ENCODE measurements at places on chromosomes 5 and 9.
A peak's percentile ranks its signal among the peaks of the same experiment; 100 is the strongest.

DNA sequence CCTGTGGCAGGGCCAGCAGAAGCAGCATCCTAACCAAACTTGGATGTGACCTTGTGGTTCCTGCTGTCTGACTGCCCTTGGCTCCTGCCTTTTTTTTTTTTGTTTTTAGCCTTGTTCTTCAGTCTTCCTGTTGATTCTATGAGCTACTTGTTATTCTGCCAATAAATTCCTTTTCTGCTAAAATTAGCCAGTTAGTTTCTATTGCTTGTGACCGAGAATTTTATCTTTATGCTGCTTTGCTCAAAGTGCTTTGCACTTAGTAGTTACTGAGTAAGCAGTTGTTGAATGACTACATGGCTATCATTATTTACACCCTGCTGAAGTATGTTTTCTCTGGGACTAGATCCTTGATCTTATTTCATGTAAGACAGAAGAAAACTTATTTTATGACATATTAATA is 20.8 kb upstream of the ATG10 start:
- DNase-seq = no peak

- no peak for DNase-seq
Observed at GRCh38 chr9:113219969-113220368, 1.1 kb downstream of the FKBP15 start.

- DNase-seq = peak; percentile 27
Observed at GRCh38 chr5:123549256-123549904, 37.4 kb downstream of the CSNK1G3 start.

DNA sequence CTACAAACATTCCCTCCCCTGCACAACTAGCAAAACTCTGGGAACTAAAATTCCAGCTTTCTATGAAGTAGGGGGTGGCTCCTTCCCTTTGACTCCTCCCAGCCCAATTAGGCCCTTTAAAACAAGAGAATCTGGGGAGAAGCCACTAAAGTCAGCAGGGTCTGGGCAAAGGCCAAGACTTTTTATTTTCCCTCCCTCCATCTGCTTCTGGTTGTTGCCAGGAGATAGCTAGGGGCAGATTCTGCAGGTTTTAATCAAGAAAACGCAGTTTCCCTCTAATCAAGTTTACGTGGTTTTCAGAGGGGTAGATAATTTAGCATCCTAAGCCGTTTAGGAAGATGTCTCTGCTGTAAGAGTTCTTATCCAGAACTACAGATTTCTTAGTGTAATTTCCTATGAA is 114.5 kb upstream of the CDH6 start:
- DNase-seq = no peak

GRCh38 chr9:6408320-6408719 is 4.7 kb upstream of the UHRF2 start:
- no peak for DNase-seq

GRCh38 chr5:170633235-170634081 is 129.6 kb downstream of the KCNIP1 start:
- no peak for DNase-seq

DNA sequence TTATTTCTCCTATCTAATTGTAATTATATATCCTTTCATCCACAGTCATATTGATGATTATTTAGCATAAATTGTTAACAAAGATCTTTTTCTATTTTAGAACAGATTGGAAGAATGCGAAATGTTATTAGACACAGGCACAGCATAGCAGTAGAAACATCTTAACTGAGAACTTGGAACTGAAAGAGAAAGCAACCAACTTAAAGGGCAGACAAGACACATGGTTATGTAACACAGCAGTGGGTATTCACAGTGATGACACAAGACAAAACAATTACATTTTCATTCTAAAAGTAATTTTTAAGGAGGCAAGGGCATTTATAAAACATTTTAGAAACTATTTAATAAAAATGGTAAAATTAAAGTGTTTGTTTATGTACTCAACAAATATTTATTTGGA is 57.7 kb upstream of the MEF2C start:
- DNase-seq = no peak

- no peak for DNase-seq
Observed at GRCh38 chr5:164256954-164257353, 751.5 kb downstream of the MAT2B start.

DNA sequence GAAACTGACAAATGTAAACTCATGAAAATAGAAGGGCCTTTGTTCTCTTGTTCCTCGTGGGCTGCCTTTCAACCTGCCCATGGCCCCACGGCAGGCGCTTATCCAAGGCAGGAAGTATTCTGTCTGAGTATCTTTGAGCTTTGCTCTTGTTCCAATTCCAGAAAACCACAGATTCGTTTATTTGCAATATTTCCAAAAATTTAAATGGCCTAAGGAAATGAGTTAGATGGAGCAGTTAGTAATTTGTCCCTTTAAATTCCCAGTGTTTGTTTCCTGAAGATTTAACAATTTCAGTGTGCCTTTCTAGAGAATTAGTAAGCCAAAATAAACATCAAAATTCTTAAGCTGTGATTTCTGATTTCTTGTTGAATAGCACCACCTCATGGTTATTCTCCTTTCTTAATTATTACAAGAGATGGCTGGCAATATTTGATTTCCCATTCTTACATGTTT is 299.4 kb upstream of the RASA1 start:
- no peak for DNase-seq

- DNase-seq = no peak
Observed at GRCh38 chr5:82863266-82863665, 213.9 kb downstream of the TMEM167A start.

GRCh38 chr5:147037515-147038205 is 159.1 kb upstream of the PPP2R2B start:
- no peak for DNase-seq

DNA sequence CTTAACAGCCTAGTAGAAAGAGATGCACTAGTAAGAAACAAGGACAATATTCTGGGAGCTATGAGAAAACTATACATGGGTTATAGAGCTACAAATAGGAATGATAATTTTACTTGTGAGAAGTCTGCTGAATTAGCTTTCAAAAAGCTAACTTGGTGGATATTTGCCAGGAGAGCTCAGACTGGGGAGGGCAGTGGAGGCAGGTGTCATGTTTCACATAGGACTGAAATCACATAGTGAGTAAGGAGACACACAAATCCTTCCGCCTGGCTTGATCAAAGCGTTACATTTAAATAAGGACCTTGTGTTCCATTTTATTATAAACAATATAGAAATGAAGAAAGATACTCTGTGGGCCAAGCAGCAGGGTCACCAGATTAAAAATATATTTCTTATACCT is 235.0 kb downstream of the ISL1 start:
- no peak for DNase-seq

DNA sequence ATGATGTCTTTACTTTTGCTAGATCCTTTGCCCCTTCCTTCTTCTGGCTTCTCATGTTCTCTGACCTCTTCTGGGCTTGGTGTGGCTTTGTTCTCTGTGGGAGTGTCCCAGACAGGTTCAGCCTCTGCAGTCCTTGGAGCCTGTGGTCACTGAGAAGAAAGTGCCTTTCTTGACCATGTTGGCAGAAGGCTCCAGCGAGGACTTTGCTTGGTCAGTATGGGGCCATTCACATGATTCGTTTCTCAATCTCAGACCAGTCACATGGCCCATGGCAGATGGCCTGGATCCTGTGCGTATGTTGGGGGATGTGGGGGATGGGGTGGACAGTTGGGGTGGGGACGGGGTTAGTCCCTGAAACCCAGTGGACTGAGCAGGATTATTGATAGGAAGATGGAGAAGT is 274.1 kb downstream of the ARHGAP26 start:
- no peak for DNase-seq

- no peak for DNase-seq
Observed at GRCh38 chr5:10460252-10460906, 18.7 kb downstream of the ROPN1L start.

GRCh38 chr9:119365291-119366027 is 3.8 kb downstream of the BRINP1 start:
- no peak for DNase-seq

DNA sequence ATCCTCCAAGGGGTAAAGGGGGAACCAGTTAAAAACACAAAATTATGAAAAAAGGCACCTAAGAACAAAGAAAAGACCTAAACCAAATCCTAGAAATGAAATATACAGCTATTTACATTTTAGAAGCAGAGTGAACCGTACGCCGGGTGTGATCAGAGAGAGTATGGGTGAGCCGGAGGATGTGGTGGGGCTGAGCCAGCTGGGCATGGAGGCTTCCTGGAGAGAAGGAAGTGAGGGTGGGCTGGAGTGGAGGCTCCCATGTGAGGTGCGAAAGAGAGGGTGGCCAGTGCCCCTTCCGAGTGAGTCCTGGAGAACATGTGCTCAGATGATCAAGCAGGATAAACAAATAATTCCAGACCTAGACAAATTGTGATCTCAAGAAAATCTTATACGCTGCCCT is 111.6 kb downstream of the CACNA1B start:
- no peak for DNase-seq

- DNase-seq = no peak
Observed at GRCh38 chr9:27436234-27436633, 87.9 kb upstream of the IFNK start.

DNA sequence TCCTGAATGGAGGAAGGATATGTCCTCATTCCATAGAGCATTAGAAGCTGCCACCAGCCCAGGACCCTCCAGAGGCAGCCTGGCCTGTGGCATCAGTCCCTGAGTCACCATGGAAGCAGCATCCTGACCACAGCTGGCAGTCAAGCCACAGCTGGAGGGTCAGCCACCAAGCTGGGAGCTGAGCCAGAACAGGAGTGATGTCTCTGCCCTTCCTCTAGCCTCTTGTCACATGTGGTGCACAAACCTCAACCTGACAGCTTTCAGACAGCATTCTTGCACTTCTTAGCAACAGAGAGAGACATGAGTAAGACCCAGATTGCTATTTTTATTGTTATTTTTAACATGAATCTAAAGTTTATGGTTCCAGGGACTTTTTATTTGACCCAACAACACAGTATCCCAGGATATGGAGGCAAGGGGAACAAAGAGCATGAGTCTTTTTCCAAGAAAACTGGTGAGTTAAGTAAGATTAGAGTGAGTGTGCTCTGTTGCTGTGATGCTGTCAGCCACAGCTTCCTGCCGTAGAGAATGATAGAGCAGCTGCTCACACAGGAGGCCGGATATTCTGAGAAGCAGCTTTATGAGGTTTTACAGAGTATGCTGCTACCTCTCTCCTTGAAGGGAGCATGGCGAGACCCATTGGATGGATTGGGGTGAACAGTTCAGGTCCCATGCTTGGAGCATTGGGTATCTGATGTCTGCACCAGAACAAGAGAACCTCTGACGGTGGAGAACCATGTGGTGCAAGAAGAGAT is 13.0 kb upstream of the CYFIP2 start:
- peak; percentile 41 for DNase-seq

DNA sequence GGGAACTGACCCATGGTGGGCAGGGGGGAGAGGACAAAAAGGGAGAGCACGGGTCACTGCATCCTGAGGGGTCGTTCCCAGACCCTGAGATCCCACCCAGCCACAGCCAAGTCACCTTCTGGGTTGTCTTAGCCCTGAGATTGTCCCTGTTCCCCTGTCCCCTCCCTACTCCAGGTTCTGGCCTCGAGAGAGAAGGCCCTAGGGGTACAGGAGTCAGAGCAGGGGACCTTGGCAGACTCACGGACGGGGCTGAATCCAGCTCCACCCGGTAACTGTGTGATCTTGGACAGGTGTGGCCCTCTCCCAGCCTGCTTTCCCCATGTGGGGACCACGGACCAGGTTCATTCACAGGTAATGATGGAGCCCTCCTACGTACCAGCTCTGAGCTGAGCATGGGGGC is 11.2 kb upstream of the CERCAM start:
- no peak for DNase-seq

DNA sequence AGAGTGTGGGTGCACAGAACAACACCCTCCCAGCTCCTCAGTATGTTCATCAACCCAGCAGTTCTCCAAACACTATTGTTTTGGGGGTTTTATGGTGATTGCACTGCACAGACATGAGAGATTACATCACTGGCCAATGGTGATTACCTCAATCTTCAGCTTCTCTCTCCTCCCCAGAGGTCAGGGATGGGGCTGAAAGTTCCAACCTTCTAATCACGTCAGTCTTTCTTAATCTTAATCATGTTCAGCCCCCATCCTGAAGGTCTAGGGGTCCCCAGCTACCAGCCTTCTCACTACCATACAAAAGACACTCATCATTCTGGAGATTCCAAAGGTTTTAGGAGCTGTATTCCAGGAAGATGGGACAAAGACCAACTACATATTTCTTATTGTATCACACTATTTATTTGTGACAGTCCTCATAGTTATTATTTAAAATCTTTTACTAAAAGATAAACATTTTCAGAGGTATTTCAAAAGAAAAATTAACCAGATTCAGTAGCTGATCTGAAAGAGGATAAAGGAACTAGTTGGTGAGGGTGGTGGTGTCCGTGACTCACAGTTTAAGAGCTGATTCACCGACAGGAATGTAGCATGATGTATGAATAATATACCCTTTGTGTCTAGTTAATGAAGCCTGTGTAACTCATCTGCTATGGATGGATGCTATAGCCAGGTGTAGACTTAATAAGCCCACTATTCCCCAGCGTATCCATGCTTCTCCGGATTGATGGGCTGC is 35.6 kb downstream of the RASEF start:
- no peak for DNase-seq

DNA sequence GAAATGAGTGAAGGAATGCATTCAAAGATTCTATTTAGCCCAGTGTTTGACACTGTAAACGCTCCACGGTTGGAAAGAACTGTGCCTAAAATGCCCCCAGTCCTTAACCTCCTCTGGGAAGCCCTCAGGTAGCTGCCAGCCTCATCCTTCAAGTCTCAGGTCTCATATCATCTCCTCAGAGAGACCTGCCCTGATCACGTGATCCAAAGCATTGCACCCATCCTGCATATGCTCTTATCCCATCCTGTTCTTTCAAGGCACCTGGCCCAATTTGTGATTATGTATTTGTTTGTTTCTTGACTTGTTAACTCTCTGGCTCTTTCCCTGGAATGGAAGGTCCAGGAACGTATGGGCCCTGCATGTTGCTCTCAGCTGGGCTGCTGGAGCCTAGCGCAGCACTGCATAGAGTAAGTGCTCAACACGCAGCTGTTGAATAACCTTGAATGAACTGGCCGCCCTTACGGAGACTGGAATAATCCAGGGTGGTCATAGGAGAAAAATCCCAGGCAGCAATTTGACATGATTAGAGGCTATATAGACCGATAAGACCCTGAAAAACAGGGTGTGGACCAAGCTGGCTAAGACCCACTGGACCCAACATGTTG is 8.7 kb downstream of the C1QTNF2 start:
- DNase-seq = no peak

DNA sequence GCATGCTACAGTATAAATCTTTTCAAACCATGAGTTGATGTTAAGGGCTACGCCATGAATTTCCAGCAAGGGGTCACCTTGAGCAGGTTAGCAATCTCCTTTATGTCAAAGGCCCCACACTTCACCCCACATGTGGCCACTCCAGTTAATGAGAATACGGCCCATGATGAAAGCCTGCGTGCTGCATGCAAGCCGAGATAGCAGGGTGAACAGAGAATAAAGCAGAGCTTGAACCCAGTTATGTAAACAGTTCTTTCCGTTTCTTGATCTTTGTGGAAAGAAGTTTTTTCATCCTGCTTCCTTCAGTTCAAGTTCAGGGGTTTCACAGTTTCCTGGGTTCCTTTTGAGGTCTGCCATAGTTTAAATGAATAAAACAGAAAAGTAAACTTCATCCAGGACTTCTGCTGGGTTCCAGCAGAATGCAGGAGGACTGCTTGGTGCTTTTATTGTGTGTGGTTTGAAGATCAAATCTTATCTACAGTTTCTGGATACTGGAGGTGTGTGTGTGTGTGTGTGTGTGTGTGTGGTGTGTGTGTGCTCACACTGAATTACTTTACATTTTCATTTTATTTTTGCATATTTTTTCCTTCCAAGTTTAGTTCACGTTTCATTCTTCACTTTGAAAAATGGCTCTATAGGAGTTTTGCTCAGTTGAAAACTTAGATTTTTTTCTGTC is 87.1 kb downstream of the HMHB1 start:
- DNase-seq = no peak

GRCh38 chr9:89412951-89413350 is 85.0 kb downstream of the SEMA4D start:
- no peak for DNase-seq

GRCh38 chr9:126147186-126147935 is 179.3 kb upstream of the MVB12B start:
- no peak for DNase-seq

All from stimulated activated CD8-positive, alpha-beta memory T cell treated with anti-CD3 and anti-CD28 coated beads, Interleukin-15, amount 100 ng/mL, for 1 hour (primary cell).